ENCODE measurements at places on chromosomes 11 and 22.
A peak's percentile ranks its signal among the peaks of the same experiment; 100 is the strongest.

DNA sequence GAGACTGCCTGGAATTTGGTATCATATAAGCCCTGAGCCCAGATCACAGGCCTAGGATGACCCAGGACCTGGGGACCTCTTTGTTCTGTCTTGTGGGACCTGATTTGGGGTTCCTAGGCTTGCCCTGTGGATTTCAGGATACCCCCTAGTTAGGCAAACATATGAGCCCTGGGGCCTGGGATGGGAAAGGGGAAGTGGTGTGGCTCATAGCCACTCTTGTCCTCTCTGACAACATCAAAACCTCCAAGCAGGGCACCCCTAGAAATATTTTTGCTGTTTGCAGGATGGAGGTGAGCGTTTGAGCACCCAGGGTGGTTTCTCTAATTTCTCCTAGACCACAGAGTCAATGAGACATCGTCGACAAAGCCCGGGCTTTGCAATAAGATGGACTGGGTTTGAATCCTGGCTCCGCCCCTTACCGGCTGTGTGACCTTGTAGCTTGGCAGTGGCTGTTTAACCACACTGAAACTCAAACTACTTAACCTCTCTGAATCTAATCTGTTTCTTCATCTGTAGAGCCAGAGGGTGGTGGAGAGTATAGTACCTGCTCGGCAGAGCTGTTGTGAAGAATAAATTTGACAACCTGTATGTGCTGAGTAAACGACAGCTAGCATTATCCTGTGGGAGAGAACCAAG is 5.3 kb upstream of the LRRC10B start:
- no peak for DNase-seq

GRCh38 chr11:117409511-117409910 is 81.9 kb downstream of the CEP164 start:
- DNase-seq, result no peak

DNA sequence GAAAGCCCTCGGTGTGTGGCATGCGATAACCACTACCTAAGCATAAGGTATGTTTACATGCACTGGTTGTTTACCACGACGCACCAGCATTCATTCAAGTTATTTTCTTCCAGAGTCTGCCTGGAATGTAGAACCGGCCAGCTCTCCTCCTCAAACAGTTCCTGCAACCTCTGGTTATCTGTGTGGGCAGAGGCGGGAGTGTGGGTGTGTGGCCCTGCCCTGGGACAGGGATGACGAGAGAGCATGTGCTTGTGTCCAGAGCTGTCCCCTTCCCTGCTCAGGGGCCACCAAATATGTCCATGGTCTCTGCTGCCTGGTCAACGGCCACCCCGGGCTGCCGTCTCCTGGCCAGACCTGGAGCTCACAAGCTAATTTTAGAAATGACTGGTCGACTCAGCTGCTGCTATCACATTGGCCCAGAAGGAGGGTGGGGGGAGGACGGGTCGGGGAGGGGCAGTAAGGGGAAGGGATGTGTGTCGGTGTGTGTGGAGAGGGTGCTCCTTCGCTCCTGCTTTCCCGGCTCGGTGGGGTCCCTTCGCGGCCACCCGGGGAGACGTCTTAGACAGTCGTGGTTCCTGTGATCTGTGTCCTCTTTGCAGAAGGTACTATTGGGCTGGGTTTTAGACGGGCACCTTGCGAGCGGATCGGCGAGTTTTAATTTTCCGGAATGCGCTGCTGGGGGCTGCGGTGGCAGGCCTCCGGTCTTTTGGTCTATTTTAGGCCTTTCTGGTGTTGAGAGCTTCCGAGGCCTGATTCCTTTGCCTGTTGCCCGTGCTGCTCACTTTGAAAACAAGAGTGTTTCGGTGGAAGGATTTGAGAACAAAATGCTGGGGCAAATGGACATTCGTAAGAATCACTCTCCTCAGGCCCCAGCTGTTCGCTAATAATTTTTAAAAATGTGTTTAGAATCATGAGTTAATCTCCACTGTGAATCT is at the start of gene MYO18B:
Gene MYO18B, plus strand, starts transcription at position 497 of the 935 bp plus-strand sequence. CDS start 18,905 bp downstream, outside the sequence.
- DNase-seq, result no peak

GRCh38 chr11:124751391-124751740 is 689 bp downstream of the VSIG2 start:
- DNase-seq, result no peak

DNA sequence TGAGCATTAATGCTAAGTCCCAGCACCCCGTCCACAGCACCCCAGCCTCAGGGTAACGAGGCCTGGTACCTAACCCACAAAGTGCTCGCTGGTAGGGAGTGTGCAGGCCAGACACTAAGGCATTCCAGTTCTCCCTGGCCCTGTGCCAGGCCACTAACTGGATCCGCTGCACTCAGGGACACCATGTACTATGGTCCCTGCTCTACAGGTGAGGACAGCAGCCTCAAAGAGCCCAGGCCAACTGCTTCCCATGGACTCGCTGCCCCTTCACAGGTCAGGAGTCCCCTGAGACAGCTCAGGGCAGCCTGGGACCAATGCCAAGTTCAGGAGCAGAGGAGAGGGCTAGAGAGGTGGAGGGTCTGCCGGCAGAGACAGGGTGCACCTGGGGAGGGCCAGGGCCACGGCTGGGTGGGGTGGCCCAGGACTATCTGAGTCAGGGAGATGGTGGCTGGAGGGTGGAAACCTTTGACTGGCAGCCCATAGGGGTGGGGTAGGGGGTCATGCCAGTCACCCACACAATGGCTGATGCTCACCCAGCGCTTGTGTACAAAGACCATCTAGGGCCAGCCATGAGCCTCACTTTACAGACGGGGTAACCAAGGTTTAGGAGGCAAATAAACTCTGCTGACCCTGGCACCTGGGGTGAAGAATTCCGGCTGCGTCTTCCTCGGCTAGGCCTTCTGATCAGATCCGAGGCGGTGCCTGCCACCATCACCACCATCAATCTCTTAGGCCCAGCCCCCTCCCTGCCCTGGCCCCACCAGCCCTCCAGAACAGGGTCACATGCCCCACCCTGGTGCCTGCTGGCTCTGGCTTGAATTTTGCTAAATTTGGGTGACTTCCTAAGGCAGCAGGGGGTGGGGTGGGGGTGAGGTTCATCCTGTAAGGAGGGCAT is 5.6 kb downstream of the OSBPL5 start:
- DNase-seq, result no peak

- DNase-seq, result peak; percentile 14
These were observed 23.4 kb downstream of the TPBGL start for GRCh38 chr11:75263944-75264349.

DNA sequence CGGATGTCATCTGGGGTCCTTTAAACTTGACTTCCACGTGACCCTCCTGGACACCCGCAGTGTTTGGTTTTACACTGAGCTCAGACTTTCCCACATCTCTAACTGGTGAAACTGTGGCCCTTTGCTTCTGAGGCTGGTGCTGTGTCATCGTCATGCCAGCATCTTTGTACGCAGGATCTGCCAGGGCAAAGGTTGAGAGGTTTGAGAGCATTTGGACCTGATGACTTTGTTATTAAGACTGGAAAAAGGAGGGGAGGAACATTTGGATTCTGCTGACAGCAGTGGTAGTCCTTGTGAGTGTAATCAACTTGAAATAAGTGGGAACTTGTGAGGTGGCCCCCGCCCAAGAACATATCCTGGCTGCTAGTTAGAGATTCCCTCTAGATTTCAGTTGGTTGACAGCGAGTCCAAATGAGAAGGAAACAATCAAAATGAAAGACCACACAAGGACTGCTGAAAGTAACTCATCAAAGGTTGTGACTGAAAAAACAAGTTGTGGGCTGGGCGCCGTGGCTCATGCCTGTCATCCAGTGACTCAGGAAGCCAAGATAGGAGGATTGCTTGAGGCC is 102.5 kb downstream of the KIAA1671 start:
- DNase-seq, result no peak

DNA sequence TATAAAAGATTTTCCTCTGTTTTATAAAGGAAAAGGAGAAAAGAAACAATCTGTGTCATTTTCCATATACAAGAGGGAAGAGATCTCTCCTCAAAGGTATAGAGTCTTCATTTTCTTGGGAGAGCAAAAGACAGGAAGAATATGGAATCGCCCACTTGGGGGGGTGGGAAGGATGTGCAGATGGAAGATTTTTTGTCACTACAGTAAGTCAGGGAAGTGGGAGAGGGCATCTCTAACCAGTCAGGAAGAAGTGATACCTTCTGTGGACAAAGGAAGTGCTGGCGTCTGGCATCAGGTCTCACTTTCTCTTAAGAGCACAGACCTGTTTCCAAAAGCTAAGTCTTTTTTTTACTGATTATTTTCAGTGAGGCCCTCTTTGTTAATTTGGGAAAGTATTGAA is 1.4 kb downstream of the PRR14L start:
- DNase-seq, result no peak

- DNase-seq, result no peak
These were observed 193.5 kb downstream of the MYO18B start for GRCh38 chr22:25935266-25936058.

GRCh38 chr11:8811571-8811970 is 99.4 kb upstream of the AKIP1 start:
- DNase-seq, result no peak

DNA sequence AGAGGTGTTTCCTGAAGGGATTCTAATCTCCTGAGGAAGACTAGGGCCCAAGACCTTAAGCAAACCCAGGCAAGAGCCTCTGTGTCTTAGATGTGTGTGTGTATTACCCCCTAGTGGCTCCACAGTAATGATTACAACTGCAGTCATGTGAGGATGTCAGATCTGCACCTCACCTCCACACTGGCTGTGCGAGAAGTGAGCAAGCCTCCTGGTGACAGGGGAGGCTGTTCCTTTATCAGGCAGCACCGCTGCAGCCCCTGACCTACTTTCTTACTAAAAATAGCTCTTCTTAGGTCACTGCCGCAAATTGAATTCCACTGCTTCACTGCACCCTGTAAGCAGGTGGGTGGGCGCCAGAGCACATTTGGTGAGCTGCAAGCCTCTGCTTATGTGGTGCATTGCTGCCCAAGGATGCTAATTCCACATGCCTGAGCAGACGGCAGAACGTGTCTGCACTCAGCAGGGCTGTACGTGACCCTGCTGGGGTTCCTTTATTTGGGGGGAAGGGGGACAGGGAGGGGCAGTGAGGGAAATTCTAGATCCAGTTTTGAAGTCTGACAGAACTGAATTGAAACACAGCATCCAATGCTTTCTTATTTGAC is 112.4 kb downstream of the KCNC1 start:
- no peak for DNase-seq

- DNase-seq, result no peak
These were observed 25.4 kb upstream of the ARHGAP20 start for GRCh38 chr11:110737593-110737992.

GRCh38 chr11:22778642-22779041 is 51.0 kb downstream of the SVIP start:
- no peak for DNase-seq

DNA sequence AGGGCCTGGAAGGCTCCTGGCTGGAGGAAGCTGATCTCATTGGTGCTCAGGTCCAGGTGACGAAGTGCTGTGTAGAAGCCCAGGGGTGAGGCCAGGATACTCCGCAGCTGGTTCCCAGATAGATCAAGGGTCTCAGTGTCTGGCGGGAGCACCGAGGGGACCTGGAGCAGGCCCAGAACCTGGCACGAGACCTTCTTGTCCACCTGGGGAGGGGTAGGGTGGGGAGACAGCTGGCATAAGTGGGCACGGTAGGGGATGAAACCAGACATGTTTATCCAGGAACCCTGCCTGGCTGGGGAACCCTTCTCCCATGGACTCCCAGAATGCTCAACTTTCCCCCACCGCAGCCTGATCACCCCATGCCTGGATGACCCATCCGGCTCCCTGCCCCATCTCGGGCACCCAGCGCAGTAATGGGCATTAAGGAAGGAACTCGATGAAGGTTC is 9.2 kb downstream of the LRRC32 start:
- no peak for DNase-seq

All from CD4-positive, alpha-beta T cell treated with Interleukin-15 for 4 hours (primary cell).